Activated CD4-positive, alpha-beta memory T cell treated with anti-CD3 and anti-CD28 coated beads, Interleukin-2, amount 10 ng/mL, durations not matched to agents 7 days and 5 days (primary cell): ENCODE measurements at places on chromosomes 13 and 19. TPM values are rescaled to one million over a fixed set of nuclear protein-coding genes. Genes with fewer than 3 reads are reported as not detected.

DNA sequence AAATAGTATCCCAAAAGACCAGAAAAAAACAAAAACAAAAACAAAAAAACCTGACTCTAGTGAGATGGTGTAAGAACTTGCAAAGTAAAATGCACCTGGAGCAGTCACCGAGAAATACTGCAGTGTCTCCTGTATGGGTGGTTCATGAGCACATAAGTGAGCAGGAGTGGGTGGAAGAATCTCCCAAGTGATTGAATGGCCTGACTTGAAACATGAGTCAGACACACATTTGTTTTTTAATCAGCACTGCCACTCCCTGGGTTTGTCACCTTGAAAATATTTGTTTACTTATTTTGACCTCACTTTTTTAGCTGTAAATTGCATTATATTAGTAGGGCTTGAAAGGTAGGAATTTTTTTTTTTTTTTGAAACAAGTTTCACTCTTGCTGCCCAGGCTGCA lies 2.0 kb downstream of the ZNF431 start:
- H3K36me3 ChIP-seq, result peaks cover 70% of the 10 kb centered on the region
- H3K27ac ChIP-seq, result no peak overlapping the region
- no peaks in the 10 kb centered on the region for H3K27me3 ChIP-seq
- H3K4me1 ChIP-seq, result peaks cover 22% of the 10 kb centered on the region
- DNase-seq, result no peak
- no peak overlapping the region for H3K4me3 ChIP-seq

DNA sequence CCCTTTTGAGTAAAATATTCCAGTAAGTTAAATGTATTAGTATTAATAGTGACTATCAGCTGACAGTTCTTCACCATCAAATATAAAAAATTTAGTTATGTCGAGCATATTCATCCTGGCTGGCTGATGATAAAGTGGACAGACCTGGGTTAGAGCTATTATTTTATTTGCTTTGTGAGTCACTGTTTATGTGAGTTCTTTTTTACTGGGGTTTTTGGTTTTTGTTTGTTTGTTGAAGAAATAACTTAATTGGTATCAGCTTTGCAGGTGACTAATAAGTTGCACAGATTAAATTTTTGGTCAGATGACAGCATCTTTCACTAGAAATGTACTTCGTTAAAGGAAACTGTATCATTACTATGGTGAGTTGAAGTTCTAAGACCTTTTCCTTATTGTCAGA lies 224.7 kb downstream of the GGACT start:
- H3K36me3 ChIP-seq, result no peaks in the 10 kb centered on the region
- H3K27ac ChIP-seq, result no peak overlapping the region
- H3K27me3 ChIP-seq, result no peaks in the 10 kb centered on the region

DNA sequence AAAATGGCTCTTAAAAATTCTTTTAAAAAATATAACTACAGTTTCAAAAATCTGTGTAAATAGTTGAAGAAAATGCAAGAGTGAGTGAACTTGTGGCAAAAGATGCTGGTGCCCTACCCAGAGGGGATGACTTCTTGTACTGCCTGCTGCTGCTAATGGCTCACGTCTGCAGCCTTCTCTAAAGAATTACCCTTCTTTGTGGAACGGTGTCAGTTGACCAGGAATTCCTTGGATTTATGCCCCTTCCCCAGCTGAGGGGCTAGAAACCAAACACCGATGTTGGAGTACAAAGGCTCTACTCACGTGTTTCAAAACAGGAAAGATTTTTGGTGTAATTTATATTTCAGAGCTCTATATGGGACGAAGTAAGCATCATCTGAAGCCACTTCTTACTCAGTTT lies 1582.8 kb downstream of the OLFM4 start:
- no peaks in the 10 kb centered on the region for H3K27me3 ChIP-seq
- no peak overlapping the region for H3K27ac ChIP-seq
- H3K36me3 ChIP-seq, result no peaks in the 10 kb centered on the region

DNA sequence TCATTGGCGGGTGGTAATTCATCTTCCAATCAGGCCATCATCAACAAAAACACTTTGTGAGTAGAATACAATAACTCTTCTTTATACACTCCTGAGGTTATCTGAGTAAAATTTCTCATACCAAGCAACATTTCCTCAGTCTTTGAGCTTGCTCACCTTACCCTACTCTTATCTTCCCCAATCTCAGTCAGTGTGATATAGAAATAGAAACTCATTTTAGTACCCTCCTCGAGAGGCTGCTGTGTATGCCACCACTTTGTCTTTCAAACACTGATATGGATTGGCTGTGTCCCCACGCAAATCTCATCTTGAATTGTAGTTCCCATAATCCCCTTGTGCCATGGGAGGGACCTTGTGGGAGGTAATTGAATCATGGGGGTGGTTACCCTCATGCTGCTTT lies 209.7 kb downstream of the RBM26 start:
- DNase-seq, result no peak
- peaks cover 51% of the 10 kb centered on the region for H3K4me1 ChIP-seq
- H3K27me3 ChIP-seq, result peaks cover 10% of the 10 kb centered on the region
- peaks cover 13% of the 10 kb centered on the region for H3K36me3 ChIP-seq
- H3K4me3 ChIP-seq, result no peak overlapping the region
- no peak overlapping the region for H3K27ac ChIP-seq

GRCh38 chr13:29522044-29522685 lies 73.3 kb downstream of the SLC7A1 start:
- H3K4me3 ChIP-seq, result no peak overlapping the region
- no peak overlapping the region for H3K27ac ChIP-seq
- H3K36me3 ChIP-seq, result peaks cover 71% of the 10 kb centered on the region
- no peaks in the 10 kb centered on the region for H3K27me3 ChIP-seq
- DNase-seq, result no peak
- H3K4me1 ChIP-seq, result no peaks in the 10 kb centered on the region

- H3K4me1 ChIP-seq, result peaks cover 2% of the 10 kb centered on the region
- no peaks in the 10 kb centered on the region for H3K27me3 ChIP-seq
- no peak overlapping the region for H3K4me3 ChIP-seq
These were observed 19.6 kb upstream of the AKAP8 start for GRCh38 chr19:15399234-15399515.

DNA sequence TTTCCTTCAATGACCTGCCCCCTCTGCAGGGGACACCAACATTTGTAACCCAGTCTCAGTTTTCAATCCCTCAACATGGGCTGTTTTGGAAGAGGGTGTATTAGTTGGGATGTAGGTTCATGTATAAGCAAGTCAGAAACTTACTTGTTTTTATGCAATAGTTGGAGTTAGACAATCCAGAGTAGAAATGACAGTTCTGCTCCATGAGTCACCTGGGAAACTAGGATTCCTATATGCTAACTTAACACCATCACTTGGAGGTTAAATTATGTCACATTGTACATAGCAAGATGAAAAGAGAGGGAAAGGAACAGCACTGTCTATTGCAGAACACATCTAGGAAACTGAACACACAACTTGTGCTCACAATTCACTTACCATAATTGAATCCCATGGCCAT lies 436.4 kb downstream of the RFC3 start:
- H3K36me3 ChIP-seq, result no peaks in the 10 kb centered on the region
- H3K4me3 ChIP-seq, result no peak overlapping the region
- H3K4me1 ChIP-seq, result no peaks in the 10 kb centered on the region
- H3K27me3 ChIP-seq, result no peaks in the 10 kb centered on the region
- no peak overlapping the region for H3K27ac ChIP-seq
- no peak for DNase-seq

DNA sequence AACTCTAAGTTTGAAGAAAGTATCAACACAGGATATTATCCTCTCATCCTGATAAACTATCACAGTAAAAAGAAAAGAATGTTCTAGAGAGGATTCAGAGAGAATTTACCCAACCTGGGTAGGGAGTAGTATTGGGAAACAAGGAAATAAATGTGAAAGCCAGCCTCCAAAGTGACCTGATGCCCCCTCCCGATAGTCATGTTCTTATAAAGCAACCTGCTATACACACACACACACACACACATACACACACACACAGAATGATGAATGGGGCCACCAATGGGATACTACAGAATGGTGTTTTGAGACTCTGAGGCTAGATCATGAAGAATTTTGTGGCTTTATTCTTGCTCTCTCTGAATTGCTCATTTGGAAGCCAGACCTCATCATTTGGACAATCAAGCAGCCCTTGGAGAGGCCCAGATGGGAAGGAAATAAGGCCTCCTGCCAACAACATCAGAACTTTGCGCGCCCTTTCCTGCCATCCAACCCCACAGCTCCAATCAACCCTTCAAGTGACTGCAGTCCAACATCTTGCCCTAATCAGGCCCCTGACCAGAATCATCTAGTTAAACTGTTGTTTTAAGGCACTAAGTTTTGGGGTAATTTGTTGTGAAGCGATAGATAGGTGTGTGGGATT lies 807.9 kb upstream of the ARGLU1 start:
- H3K4me3 ChIP-seq, result no peak overlapping the region
- H3K27ac ChIP-seq, result no peak overlapping the region
- no peak for DNase-seq
- no peaks in the 10 kb centered on the region for H3K36me3 ChIP-seq

Gene PLEKHJ1
- 60.4 TPM for total RNA-seq

Gene CD37
- total RNA-seq, result 278 TPM

Gene SOX1
- not detected for total RNA-seq

Gene ADGRE3
- total RNA-seq, result not detected

Gene ZNF14
- 8.0 TPM for total RNA-seq

Gene KLHL1
- not detected for total RNA-seq

Gene ANO8
- total RNA-seq, result 20.2 TPM
